Fibroblast of villous mesenchyme (primary cell): ENCODE measurements at places on chromosomes 11 and 22.

DNA sequence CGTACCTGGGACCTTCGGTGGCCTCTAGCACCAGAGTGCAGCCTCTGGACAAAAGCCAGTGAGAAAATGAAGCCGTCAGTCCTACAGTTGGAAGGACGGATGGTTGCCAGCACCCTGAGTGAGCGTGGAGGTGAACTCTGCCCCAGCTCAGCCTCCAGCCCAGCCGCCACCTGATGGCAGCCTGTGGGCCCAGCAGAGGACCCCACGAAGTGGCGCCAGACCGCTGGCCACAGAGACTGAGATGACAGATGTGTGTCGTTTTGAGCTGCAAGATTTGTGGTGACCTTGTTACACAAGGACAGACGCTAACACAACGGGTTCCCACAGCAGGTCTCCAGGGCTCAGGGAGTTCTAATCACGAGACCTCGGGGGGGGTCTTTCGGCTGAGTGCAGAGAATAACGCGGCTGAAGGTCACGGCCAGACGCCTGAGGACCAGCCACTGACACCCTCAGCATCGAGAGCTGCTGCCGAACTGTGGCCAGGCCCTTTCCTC lies 75.0 kb downstream of the BRD1 start:
- DNase-seq: no peak

- DNase-seq: no peak
Observed at GRCh38 chr22:45777046-45777851, 105.6 kb downstream of the ATXN10 start.

DNA sequence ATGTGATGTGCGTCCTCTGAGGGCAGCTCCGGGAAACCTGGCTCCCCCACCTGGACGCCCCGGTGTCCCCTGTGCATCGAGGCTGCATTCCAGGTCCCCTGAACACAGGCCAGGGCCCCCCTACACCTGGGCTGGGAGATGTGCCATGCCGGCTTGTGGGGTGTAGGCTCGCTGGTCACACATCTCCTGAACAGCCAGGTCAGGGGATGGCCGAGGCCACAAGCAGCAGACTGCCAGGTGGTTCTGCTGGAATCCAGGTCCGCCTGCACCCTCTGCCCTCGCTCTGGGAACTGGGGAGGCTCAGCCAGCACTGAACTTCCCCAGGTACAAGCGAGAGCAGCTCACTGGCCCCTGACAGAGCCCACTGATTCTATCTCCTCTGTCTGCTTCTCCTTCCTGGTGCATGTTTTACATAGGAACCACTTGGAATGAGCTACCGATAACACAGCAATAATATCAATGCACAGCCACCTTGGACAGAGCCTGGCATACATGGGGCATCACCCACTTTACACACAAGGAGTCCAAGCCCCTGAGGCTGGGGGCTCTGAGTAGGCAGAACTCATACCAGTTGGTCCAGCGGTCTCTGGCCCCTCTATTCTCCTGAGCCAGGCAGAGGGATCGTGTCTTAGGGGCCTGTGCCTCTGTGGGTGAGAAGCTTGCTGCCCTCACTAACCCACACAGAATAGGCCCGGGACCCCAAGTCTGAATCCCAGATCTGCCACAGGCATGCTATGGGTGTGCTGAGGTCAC lies 46.8 kb downstream of the TBX1 start:
- DNase-seq: no peak

DNA sequence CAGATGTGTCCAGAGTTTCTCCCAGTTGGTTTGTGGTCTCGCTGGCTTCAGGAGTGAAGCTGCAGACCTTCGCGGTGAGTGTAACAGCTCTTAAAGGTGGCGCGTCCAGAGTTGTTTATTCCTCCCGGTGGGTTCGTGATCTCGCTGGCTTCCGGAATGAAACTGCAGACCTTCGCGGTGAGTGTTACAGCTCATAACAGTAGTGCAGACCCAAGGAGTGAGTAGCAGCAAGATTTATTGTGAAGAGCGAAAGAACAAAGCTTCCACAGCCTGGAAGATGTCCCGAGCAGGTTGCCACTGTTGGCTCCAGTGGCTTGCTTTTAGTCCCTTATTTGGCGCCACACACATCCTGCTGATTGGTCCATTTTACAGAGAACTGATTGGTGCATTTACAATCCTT lies 1.8 kb upstream of the PGA3 start:
- no peak for DNase-seq

DNA sequence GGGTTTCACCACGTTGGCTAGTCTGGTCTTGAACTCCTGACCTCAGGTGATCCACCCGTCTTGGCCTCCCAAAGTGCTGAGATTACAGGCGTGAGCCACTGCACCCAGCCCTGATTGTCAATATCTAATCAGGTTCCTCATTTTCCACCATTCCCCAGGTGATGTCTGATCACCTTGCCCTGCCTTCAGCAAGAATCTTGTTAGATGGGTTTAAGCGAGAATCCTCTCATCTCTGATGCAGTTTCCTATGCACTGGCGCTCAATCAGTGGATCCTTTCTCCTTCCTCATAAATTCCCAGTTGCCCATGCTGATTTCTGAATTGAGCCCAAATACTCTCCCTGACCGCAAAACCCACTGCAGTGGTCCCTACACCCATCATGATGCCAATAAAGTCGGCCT lies 664 bp upstream of the ZC3H7B start:
- DNase-seq: no peak
